ENCODE measurements at places on chromosomes 2 and 18.

DNA sequence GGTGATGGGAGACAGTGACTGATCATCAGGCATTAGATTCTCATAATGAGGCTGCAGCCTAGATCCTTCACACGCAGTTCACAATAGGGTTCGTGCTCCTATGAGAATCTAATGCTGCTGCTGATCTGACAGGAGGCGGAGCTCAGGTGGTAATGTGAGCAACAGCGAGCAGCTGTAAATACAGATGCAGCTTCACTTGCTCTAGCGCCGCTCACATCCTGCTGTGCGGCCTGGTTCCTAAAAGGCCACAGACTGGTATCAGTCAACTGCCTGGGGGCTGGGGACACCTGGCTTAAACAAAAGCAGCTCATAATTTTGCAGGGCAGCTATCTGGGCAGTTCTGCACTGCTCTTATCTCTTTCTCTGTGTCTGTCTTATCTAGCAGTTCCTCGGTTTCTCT is 20.4 kb upstream of the CD226 start:
- DNase-seq = no peak

GRCh38 chr2:3377612-3378432 is at the start of gene EIPR1:
EIPR1 (minus strand) TSS chr2:3377818; CDS start chr2:3377689, 129 bp downstream.
- peak; percentile 93 for DNase-seq

DNA sequence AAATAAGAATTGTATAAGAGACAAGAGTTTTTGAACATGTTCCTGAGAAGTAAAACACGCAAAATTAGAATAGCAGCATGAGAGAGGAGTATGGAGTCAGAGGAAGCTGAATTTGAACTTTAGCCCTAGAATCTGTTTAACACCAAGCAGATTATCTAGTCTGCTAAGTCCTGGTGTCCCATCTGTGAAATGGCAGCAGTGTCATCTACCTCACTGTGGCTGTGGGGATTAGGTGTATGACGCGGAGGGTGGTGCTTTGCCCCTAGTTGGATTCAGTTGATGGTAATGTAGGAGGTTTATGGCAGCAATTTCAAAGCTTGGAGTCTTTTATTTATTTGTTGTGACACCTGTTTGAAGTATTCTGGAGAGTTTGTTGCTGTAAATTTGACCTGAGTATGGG is 79.2 kb downstream of the ZNF532 start:
- no peak for DNase-seq

GRCh38 chr2:100520224-100520623 is 42.6 kb upstream of the PDCL3 start:
- no peak for DNase-seq

- no peak for DNase-seq
Observed at GRCh38 chr2:194550702-194551101, 1106.3 kb upstream of the SLC39A10 start.

DNA sequence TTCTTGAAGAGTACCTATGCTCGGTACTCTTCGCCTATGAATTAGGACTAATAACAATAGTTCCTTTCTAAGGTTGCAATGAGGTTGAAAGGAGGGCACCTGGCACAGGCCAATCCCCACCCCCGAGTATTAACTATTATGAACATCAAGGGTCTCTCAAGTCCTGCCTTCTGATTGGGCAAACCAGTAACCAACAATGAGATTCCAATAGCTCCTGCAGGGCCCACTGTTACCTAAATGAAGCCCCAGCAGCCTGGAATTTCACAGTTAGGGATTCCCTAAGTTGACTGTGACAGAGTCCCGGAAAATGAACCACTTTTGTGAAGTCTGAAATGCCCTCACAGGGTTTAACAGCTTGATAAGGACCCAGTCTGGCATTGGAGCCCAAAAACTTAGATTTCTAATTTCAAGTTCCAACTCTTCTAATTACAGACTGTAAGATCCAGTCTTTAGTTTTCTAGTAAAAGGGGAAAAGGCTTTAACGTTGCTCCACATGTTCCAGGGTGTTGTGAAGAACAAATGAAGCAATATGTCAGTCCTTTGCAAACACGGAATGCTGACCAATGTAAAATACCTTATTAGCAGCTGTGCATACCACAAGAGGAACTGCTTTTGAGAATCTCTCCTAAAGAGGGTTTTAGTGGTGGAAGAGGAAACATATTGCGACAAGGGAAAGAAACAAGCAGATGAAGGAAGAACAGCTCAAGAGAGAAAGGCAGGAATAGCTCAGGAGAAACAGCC is 277.7 kb upstream of the MAP2 start:
- no peak for DNase-seq

- DNase-seq = no peak
Observed at GRCh38 chr2:220241423-220241822, 614.0 kb downstream of the SLC4A3 start.

GRCh38 chr18:48735080-48735676 is 196.3 kb downstream of the CTIF start:
- no peak for DNase-seq

- DNase-seq = peak; percentile 86
Observed at GRCh38 chr2:25314514-25315315, 27.0 kb downstream of the DNMT3A start.

GRCh38 chr2:217068677-217069250 is 208.9 kb upstream of the TNP1 start:
- DNase-seq = no peak

GRCh38 chr2:127410871-127411652 is 7.2 kb upstream of the PROC start:
- DNase-seq = no peak

GRCh38 chr2:238202326-238203093 is 985 bp downstream of the ILKAP start:
- DNase-seq = no peak

- DNase-seq = no peak
Observed at GRCh38 chr18:34626404-34627136, 83.5 kb upstream of the DTNA start.

- DNase-seq = no peak
Observed at GRCh38 chr2:191329841-191330240, 84.6 kb downstream of the MYO1B start.

DNA sequence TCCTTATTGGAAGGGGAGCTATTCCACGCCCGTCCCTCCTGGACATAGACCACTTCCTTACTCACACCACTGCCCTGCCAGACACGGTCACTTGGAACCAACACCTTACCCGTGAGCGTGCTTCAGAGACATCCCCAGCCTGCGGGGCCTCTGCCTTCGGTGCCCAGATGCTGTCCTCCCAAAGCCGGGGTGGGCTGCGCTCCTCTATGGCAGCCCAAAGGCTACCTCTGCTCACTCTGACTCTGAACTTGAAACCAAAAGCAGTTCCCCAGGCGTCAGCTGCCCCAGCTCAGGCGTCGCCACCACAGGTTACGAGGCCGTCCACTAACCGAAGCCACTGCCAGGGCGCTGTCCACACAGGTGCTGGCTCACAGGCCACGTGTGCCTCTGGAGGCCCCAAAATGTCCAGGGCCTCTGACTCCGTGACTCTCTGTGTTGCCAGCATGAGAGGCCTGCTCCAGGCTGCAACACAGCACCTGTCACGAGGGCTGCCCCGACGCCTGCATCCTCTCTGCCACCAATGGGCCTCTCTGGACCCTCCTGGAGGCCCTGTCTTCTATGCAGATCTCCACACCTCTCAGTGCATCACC is 23.8 kb downstream of the HDAC4 start:
- no peak for DNase-seq

- DNase-seq = no peak
Observed at GRCh38 chr2:82124629-82125028, 1820.1 kb upstream of the LRRTM1 start.

GRCh38 chr18:14945984-14946383 is 198.0 kb downstream of the ANKRD30B start:
- DNase-seq = no peak

DNA sequence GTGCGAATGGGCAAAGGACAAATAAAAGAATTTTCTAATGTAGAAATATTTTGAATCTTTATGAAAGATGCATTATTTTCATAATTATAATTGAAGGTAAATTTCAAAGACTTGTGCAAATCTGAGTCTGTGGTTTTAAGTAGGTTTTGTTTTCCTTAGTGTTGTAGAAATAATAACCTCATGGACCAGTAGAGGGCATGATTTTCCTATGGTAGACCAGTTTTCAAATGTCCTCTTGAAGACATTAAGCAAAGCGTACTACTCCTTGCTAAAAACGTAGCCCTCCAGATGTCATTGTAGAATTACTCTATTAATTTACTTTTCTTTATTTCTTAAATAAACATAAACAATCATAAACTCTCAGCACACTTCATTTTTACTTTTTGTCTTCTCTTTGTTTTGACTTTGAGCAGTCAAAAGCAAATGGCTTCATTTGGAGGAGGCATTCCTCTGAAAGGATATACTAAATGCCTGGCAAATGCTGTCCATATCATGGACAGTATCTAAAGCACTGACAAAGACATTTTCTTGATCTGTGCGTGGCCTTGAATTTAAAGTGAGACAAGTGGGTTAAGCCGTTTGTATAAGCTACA is 85.8 kb upstream of the FAM237A start:
- no peak for DNase-seq

GRCh38 chr2:29796446-29796845 is 124.9 kb downstream of the ALK start:
- DNase-seq = no peak

GRCh38 chr2:98695255-98695654 is 35.7 kb downstream of the MGAT4A start:
- no peak for DNase-seq

DNA sequence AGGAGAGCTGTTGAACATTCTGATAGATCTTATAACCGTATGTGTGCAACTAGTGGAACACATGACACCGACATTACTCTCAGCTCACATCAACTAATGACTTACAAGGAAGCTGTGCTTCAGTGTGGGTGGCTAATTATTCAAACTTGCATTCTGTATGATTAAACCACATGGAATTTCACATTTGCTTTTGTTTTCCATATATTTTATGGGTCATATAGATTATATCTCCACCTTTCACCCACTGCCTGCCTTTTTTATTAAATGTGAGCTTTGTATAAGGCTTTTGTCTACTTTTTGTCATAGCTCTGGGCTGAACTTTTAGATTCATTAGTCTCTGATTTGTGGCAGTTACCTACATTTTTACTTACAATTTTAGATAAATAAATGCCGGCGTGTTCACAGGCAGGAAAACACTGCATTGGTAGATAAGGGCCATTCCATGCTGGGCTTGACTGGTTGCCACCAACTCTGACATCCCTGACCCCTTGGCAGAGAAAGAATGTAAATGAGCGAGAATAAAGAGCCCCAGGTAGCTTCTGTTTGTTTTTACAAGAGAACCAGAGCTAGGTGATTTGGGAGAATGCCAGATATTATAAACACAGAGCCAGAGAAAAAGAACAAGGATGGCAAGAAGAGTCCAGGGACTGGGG is 35.7 kb downstream of the LYPD6 start:
- no peak for DNase-seq

DNA sequence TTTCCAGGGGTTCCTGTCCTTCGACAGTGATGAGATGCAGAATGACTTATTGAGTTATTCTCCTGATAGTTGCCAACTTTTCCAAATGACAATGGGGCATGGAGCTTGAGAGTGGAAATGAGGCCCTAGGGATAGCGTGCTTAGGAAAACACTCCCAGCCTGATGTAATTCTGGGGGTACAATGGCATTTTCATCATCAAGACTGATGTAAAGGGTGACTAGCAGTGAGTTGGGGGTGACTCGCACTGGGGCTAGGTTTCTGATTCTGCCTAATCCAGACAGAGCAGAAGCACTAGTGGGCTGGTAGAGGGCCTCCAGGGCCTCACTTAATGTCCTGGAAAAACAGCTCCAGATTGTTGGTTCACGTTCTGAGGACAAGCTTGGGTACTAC is 34.0 kb upstream of the IL37 start:
- DNase-seq = no peak

DNA sequence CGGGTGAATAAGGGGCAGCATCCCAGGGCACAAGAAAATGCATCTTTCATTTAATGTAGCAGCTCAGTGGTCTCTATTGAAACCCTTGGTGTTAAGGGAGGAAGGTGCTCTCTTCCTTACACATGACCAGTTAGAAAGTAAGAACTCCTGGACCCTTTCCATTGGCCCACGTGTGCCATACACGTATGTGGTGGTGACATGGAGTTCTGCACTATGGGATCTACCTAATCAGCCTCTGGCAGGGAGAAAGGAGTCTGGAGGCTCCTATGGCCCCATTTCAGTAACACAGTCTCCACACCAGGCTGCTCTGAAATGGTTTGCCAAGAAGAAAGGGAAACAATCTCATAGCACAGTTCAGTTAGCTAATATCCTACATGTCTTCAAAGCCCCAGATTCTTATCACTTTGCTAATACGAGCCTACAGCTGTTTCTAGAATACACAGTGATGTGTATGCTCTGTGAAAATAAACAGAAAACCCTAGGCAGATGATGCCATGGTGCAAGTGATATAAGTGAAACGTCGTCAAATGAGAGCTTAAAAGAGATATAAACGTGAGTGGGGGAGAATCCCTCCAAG is 7.0 kb downstream of the EFEMP1 start:
- no peak for DNase-seq

GRCh38 chr2:202317080-202317857 is 51.7 kb downstream of the NOP58 start:
- DNase-seq = no peak
